Subcutaneous preadipocyte (primary cell): ENCODE measurements at places on chromosomes 3 and 15. TPM values are rescaled to one million over a fixed set of nuclear protein-coding genes. Genes with fewer than 3 reads are reported as not detected.

Gene EFHB
- total RNA-seq: 0.37 and 1.4 TPM in 2 replicates

Gene VIPR1
- total RNA-seq: not detected in 2 replicates

Gene COMMD2
- total RNA-seq: 19.1 and 24.8 TPM in 2 replicates

Gene ADAMTSL3
- total RNA-seq: 0.20 and 0.37 TPM in 2 replicates

Gene HYPK
- total RNA-seq: 7.2 and 8.1 TPM in 2 replicates

Gene MRPS11
- total RNA-seq: 26.5 and 29.5 TPM in 2 replicates

Gene IL17RB
- under 0.01 TPM in 1 of 2 replicates, not detected in the other for total RNA-seq

Gene POTEB
- not detected in 2 replicates for total RNA-seq

Gene CRABP1
- total RNA-seq: not detected in 2 replicates

Gene SRGAP3
- 2.9 and 5.1 TPM in 2 replicates for total RNA-seq

Gene NOX5
- total RNA-seq: 0.20 and 0.37 TPM in 2 replicates

Gene GLDN
- 0.37 and 0.59 TPM in 2 replicates for total RNA-seq

Gene DOCK3
- under 0.01 and 0.20 TPM in 2 replicates for total RNA-seq

Gene ZNF662
- 0.98 and 2.2 TPM in 2 replicates for total RNA-seq

Gene SETMAR
- 10.8 and 11.0 TPM in 2 replicates for total RNA-seq

Gene CILP
- 0.20 and 1.5 TPM in 2 replicates for total RNA-seq

Gene KLHL40
- total RNA-seq: not detected in 2 replicates

Gene NBEAL2
- 3.3 and 4.5 TPM in 2 replicates for total RNA-seq

Gene STXBP5L
- total RNA-seq: not detected in 2 replicates

Gene CCDC39
- under 0.01 TPM in 1 of 2 replicates, not detected in the other for total RNA-seq

Gene TM6SF1
- 0.20 TPM in 1 of 2 replicates, not detected in the other for total RNA-seq

Gene CAMKV
- not detected in 2 replicates for total RNA-seq

Gene SOX14
- total RNA-seq: not detected in 2 replicates

Gene EXD1
- total RNA-seq: not detected in 2 replicates

Gene MOBP
- total RNA-seq: not detected in 2 replicates

Gene GATA2
- total RNA-seq: 1.6 TPM in 1 of 2 replicates, not detected in the other

Gene GPR87
- not detected in 2 replicates for total RNA-seq

Gene ESYT3
- under 0.01 and 1.4 TPM in 2 replicates for total RNA-seq

Gene ZNF774
- total RNA-seq: 0.73 and 0.98 TPM in 2 replicates

Gene CP
- total RNA-seq: 0.20 and 0.73 TPM in 2 replicates

Gene CLCN2
- 5.1 and 5.5 TPM in 2 replicates for total RNA-seq

Gene GABRR3
- not detected in 2 replicates for total RNA-seq

Gene TPRG1
- 0.78 and 3.3 TPM in 2 replicates for total RNA-seq

Gene KCNMB2
- total RNA-seq: not detected in 2 replicates

Gene CPB1
- total RNA-seq: 0.37 TPM in 1 of 2 replicates, not detected in the other

Gene DBR1
- 11.8 and 13.7 TPM in 2 replicates for total RNA-seq

Gene DNAH12
- under 0.01 TPM in 1 of 2 replicates, not detected in the other for total RNA-seq

Gene CFAP20DC
- total RNA-seq: 4.0 and 6.5 TPM in 2 replicates

Gene CCR9
- not detected in 2 replicates for total RNA-seq

Gene SV2B
- not detected in 2 replicates for total RNA-seq

Gene EIF1B
- total RNA-seq: 15.2 and 22.8 TPM in 2 replicates

Gene PRSS50
- not detected in 2 replicates for total RNA-seq

Gene TM4SF18
- 0.37 and 0.39 TPM in 2 replicates for total RNA-seq

Gene LHFPL4
- total RNA-seq: under 0.01 TPM in 2 replicates

Gene FRMD4B
- 0.37 and 2.2 TPM in 2 replicates for total RNA-seq
